ENCODE measurements at places on chromosomes 2 and 18.

DNA sequence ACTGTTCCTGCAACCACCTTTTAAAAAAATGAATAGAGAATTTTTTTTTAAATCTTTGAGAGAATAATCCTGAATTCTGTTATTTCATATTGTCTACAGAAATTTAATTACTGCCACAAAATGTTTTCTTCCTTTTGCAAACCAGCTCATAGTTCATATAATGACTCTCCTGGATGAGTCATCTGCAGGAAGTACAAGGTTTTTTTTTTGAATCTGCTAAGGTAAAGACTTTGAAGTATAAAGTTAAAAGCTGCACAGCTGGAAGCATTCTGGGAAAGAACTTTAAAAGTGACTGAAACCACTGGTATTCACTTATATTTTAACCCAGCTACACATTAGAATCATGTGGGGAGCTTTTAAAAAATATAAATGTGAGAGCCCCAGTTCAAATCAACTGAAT is 25.4 kb downstream of the SESTD1 start:
- peak; percentile 80 for DNase-seq

GRCh38 chr2:129888461-129888860 is 91.0 kb upstream of the RAB6C start:
- DNase-seq = no peak

DNA sequence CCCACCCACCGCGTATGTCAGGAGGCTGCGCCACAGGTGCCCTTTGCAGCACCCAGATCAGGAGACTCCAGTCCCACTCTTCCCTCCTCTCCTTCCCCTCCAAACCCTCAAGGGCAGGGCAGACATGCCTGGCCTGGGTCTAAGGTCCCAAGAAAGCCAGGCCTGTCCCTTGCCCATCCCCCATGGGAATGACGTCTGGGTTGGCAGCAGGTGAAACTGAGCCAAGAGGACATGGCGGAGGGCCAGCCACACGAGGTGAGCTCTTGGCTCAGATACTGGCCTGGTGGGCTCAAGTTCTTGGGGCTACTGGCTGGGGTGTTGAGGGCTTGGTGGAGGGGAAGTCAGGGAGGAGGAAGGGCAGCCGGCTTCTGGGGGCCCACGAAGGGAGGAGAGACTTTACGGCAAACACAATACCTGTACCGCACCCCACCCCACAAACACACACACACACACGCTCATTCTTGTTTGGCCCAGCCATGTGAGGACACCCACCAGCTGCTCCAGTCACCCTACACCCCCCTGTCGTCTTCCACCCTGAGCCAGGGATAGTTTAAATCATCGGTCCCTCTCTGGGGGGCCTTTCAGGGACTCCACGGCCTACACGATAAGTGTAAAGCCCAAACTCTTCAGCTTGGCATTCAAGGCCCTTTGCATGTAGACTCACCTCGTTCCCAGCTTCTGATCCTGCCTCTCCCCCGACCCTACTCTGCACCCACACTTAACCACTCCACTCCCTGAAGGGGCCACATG is 24.1 kb upstream of the TNS1 start:
- no peak for DNase-seq

GRCh38 chr18:7000484-7001096 is 117.0 kb downstream of the LAMA1 start:
- DNase-seq = peak; percentile 12

DNA sequence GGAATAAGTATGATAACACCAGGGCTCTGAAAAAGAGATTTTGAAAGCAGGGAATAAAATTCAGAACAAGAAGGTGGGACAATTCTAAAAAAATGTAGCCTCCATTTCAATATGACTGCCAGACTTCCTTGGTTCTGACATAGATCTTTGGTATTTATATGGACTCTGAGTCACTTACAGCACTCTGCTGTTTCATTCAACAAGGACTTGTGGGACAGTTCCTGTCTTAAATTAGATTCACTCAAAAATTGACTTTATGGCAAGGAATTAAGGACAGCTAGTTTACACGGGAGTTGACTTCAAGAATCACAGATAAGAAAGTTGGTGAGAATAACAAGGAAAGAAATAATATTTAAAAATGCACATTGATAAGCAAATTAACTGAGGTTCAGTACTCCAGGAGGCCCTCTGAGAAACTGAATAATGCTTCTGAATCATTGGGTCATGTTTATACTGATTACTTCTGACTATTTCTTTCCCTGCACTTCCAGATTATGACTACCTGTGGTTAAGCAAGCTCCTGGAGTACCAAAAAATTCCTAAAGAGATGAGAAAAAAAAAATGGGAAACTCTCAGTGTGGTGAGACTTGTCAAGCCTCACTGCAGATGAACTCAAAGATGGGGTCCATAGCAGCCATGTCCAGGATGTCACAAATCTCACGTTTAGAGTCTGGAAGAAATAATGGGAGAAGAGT is 828.3 kb upstream of the PIK3C3 start:
- DNase-seq = no peak

DNA sequence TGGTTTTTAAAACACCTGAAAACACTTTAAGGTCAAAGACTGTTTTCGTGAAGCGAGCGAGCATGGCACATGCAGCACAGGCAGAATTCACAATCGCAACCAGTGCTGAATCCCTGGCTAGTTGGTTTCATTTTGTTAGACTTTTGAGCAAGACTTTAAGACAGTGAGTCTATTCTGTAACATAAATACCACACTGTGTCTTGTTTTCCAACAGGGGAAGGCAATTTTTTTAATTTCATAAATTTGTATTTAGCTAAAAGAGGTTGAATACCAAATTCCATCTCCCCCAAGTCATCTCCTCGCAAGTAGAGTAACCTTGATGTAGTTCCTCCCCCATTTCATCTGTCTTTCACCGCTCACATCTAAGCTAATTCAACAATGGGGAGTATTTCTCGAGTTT is 1.4 kb downstream of the CERKL start:
- no peak for DNase-seq

DNA sequence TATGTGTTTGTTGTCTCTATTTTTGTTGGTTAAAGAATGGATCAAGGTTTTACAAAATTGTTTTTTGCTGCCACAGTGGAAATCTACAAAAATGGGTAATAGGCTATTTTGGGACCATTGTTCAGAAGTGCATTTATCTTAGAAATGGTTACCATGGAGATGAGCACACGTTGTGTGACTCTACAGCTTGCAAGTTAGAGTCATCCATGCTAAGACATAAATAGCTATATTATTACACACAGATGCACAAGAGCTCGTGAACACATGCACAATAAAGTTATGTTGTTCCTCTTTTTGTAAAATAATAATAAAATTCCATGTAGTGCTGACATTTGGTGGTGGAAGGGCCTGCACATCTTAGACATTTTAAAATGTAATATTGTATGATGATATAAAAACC is 15.5 kb upstream of the DUSP19 start:
- no peak for DNase-seq

DNA sequence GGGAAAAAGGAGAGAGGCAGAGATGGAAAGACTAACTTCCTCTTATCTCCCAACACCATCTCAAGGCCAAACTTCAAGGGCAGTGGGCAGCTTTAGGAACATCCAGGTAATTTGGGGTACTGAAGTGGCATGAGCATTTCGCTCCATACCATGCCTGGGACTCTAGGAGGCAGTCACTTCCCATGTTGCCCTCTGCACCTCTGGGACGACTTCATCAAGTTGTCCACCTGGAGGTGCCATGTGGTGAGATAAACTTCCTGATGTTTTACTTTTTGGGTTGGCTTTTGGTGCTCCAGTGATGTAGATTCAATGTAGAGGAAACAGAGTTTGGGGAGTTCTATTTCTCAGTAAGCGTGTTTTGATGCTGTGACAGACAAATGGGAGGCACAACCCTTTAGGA is 56.3 kb upstream of the UPP2 start:
- DNase-seq = peak; percentile 7

DNA sequence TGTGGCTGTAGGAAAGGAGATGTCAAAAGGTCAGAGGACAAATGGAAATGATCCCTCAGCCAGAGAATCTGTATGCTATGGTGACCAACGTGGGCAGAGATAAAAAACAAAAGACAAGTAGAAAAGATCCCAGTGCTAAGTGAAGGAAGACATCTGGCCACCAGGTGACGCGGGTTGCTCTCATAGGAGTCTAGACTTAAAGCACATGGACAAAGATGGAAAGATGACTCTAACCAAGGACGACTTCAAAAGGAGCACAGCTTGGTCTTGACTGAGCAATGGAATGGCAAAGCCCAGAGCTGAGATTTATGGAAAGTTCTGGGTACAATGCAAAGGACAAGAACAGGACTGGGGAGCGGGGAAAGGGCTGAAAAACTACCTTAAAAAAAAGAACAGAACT is 96.8 kb downstream of the CLIP4 start:
- no peak for DNase-seq

GRCh38 chr2:207221731-207222130 is 56.0 kb upstream of the KLF7 start:
- DNase-seq = no peak

GRCh38 chr2:216315802-216316603 is 56.3 kb downstream of the MARCHF4 start:
- peak; percentile 40 for DNase-seq

GRCh38 chr2:102053096-102053495 is 61.3 kb downstream of the IL1R2 start:
- no peak for DNase-seq

- no peak for DNase-seq
These were observed 215.3 kb upstream of the DSEL start for GRCh38 chr18:67731851-67732250.

GRCh38 chr18:49949951-49950395 is 136.6 kb upstream of the ACAA2 start:
- no peak for DNase-seq

- no peak for DNase-seq
These were observed 334.7 kb upstream of the ZEB2 start for GRCh38 chr2:144854596-144854995.

GRCh38 chr2:19261061-19261460 is 97.4 kb downstream of the OSR1 start:
- DNase-seq = no peak

GRCh38 chr2:145692971-145693478 is 1173.1 kb upstream of the ZEB2 start:
- no peak for DNase-seq

GRCh38 chr18:43914018-43914417 is 636.7 kb upstream of the SYT4 start:
- no peak for DNase-seq

GRCh38 chr2:78263571-78263970 is 741.4 kb upstream of the LRRTM4 start:
- no peak for DNase-seq

DNA sequence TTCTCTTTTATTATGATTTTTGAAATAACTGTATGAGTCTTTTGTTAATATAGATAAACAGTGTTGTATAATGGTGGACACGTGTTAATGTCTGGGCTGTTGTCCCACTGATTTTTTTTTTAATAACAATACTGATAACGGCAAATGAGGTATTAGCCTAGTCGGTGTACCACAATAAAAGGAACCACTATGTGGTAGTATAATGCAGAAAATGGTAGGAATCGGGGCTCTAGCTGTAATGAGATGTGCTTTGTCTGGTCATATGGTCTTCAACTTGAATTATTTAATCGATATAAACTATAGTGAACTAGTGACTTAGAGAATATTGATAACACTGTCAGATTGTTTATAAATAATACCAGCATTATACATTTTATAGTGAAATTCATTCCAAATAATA is 517.9 kb upstream of the SPHKAP start:
- no peak for DNase-seq

DNA sequence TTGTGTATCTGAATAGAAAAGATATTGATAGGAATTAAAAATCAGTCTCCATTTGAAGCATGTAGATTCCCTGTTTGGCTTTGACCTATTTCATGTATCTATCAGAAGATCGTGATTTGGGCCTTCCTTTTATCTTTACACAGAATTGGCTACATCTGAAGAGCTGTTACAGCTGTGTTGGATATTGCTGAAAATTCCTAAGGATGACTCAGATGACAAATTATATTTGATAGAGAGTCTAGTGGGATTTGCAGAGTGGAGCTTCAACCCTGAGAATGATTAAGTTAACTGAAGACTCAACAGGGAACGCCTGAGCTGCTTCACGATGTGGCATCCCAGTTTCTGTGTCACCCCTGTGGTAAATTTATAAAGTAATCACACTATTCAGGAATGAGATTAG is 4.9 kb upstream of the COL3A1 start:
- no peak for DNase-seq

DNA sequence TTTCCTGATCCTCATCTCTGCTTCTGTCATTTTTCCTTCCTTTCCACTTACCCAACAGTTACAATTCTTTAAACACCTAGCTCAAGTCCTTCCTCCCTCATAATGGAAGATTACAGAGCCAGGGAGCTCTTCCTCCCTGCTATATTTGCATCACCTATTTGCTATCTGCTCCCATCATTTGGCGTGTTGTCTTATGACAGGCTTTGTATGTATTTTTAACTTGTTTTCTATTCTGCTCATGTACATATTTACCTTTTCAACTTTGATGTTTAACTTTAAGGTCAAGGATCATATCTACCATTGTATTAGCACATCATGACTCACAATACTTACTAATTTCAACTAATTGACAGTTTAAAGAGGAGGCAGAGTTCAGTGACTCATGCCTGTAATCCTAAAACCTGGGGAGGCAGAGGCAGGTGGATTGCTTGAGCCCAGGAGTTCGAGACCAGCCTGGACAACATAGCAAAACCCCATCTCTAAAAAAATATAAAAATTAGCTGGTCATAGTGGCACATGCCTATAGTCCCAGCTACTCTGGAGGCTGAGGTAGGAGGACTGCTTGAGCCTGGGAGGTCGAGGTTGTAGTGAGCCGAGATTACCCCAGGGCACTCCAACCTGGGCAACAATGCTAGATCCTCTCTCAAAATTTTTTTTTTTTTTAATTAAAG is 308.0 kb upstream of the STON1 start:
- peak; percentile 54 for DNase-seq

GRCh38 chr2:64672708-64673107 is 19.0 kb upstream of the SERTAD2 start:
- no peak for DNase-seq

DNA sequence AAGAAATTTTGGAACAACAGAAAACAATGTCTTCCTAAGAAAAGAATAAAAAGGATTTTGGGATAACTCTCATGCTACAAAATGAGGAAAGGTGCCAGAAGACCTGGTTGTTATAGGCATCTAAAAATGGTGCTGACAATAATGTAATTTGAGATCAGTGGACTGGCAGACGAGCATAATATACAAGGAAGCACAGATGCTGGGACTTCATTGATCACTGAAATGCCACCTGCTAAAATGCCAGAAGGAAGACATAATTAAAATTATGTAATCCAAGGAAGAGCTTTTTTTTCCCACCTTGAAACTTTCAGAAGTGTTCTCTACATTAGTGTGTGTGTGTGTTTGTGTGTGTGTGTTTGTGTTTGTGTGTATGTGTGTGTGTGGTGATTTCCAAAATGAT is 535.9 kb downstream of the XIRP2 start:
- no peak for DNase-seq

Data from LoVo (cell line).